Progenitor cell of endocrine pancreas (in vitro differentiated cells): ENCODE measurements at places on chromosomes 12 and 14. TPM values are rescaled to one million over a fixed set of nuclear protein-coding genes. Genes with fewer than 3 reads are reported as not detected.

The TMEM179 gene
- total RNA-seq = 8.1 and 9.2 TPM in 2 replicates

DNA sequence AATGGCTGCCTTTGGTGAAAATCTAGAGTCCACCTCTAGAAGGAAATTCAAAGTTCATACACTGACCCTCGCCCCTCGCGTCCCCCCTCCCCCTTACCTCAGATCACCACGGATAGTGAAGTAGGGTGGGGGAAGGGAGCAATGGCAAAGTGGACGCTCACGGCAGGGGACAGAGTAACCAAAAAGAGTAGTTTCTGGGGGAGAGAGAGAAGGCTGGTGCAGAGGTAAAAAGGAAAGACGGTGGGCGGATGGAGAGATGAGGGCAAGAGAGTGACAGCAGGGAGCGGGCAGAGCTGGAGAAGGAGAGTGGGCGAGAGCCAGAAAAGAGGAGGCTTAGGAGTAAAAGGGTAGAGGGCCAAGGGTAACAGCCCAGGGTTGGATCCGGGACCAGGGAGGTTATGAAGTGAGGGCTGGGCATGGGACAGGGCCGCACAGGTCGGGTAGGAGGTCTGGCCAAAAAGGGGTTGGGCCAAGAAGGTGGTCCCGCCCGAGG lies 423 bp downstream of the ALDH6A1 start:
- no peaks in the 10 kb centered on the region for H3K27me3 ChIP-seq
- peak overlapping the region; percentile 100 for H3K4me3 ChIP-seq
- DNase-seq = no peak
- H3K36me3 ChIP-seq = no peaks in the 10 kb centered on the region
- peaks cover 25% of the 10 kb centered on the region for H3K4me1 ChIP-seq

DNA sequence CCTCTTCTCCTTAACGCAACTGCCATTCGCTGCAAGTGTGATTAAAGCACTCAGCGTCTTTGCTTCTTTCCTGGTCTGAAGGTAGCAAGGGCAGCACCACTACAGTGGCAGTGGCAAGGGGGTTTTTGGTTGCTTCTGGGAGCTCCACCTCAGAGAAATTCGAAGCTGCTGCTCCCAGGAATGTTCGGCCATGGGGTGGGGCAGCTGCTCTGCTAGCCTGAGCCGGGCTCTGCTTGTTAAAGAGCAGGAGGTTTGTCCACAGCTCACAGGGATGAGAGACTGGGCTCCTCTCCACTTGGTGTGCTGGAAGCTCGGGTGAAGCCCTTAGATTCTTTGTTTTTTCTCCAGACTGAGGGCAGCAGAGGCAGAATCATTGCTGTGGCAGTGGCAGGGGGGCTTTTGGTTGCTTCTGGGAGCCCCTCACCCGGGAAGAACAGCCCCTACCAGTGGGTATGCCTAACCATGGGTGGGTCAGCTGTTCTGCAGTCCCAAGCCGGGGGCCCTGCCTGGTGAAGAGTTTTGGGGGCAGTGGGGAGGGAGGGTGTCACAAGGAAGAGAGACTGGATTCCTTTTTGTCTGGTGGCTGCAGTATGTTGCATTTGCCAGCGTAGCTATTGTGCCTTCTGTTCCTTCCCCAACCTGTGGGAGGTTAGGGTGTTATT lies 340.2 kb downstream of the AEBP2 start:
- peaks cover 45% of the 10 kb centered on the region for H3K4me1 ChIP-seq
- H3K27ac ChIP-seq = peak overlapping the region; percentile 26
- DNase-seq = peak; percentile 44
- H3K27me3 ChIP-seq = no peaks in the 10 kb centered on the region
- peaks cover 12% of the 10 kb centered on the region for H3K36me3 ChIP-seq
- peak overlapping the region; percentile 14 for H3K4me3 ChIP-seq

DNA sequence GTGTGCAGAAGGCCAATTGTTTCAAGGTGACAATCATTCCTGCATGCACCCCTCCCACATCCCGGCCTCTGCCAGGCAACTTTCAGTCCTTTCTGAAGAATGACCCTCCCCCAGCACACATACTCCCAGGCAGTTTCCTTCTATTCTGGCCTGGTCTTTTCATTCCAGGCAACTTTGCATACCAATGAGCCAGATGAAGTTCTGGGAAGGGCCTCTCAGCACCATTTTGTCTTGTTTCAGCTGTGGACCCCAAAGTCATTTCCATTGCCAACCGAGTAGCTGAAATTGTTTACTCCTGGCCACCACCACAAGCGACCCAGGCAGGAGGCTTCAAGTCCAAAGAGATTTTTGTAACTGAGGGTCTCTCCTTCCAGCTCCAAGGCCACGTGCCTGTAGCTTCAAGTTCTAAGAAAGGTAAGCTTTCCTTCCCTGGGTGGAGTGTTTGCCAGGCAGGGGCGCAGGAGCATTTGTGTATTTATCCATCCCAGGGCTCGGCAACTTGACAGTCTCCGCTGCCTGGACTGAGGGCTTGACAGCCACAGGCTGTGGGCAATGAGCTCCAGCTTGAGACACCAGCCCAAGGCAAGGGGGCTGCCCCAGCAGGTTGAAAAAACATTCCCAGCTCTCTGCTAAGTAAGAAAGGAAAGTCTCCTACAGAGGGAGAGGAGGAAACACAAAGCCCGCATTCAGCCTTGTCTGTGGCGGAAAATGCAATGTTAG lies 16.4 kb downstream of the BCL2L14 start:
- H3K27me3 ChIP-seq = no peaks in the 10 kb centered on the region
- H3K27ac ChIP-seq = peak overlapping the region; percentile 77
- DNase-seq = no peak
- no peak overlapping the region for H3K4me3 ChIP-seq
- peaks cover 9% of the 10 kb centered on the region for H3K36me3 ChIP-seq

- peak overlapping the region; percentile 91 for H3K4me3 ChIP-seq
- peaks cover 27% of the 10 kb centered on the region for H3K4me1 ChIP-seq
- H3K27me3 ChIP-seq = no peaks in the 10 kb centered on the region
- peaks cover 14% of the 10 kb centered on the region for H3K36me3 ChIP-seq
Observed at GRCh38 chr12:67651132-67651695, 2.7 kb downstream of the DYRK2 start.

DNA sequence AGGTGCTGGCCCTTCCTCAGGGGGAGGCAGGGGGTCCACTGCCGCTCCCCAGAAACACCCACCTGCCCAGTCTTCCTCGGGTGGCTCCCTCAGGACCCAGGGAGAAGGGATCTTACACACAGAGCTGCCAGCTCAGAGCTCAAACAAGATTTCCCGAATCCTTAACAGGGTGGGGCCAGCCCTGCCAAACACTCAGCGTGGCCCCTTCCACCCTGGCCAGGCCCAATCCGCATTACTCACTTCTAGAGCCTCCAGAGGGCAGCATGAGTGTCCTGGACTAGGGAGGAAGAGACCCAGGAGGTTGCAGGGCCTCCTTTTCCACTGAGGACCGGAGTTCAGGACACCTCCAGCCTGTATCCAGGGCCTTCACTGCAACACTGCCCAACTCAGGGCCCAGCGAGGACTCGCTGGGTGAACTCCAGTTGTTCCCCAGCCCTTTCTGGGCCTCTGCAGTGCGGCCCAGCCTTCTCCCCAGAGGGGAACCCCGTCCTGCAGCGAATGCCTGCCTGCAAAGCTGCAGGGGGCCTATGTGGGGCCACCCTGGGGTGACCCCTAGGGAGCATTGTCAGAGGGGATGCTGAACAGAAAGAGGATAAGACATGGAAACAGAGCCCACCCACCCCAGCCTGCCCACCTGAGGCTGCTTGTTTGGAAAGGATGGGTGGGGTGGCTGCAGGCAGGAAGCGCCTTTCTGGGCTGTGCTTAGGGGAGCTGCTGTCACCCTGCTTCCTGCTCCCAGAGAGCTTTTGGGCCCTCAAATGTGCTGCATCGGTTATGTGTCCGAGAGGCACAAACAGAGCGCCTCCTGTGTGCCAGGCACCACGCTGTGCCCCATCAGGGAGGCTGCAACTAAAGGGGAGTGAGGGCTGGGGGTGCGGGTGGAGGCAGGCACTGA lies 43.8 kb downstream of the CCNK start:
- DNase-seq = no peak
- H3K27me3 ChIP-seq = no peaks in the 10 kb centered on the region
- H3K4me1 ChIP-seq = peaks cover 37% of the 10 kb centered on the region
- H3K4me3 ChIP-seq = no peak overlapping the region
- peak overlapping the region; percentile 45 for H3K27ac ChIP-seq

The OR6S1 gene
- total RNA-seq = not detected in 2 replicates

- H3K4me3 ChIP-seq = peak overlapping the region; percentile 100
- DNase-seq = no peak
- H3K27me3 ChIP-seq = no peaks in the 10 kb centered on the region
- H3K4me1 ChIP-seq = peaks cover 43% of the 10 kb centered on the region
Observed at GRCh38 chr14:21267431-21267845, 1.8 kb downstream of the HNRNPC start.

- H3K36me3 ChIP-seq = no peaks in the 10 kb centered on the region
- no peak overlapping the region for H3K27ac ChIP-seq
- peaks cover 11% of the 10 kb centered on the region for H3K4me1 ChIP-seq
- H3K4me3 ChIP-seq = no peak overlapping the region
- H3K27me3 ChIP-seq = peaks cover 4% of the 10 kb centered on the region
Observed at GRCh38 chr14:70086685-70087379, 101.9 kb downstream of the SLC8A3 start.

The CFAP73 gene
- total RNA-seq = not detected in 2 replicates
